Activated CD8-positive, alpha-beta T cell treated with anti-CD3 and anti-CD28 coated beads for 36 hours (primary cell): ENCODE measurements at places on chromosomes 2 and 18. TPM values are rescaled to one million over a fixed set of nuclear protein-coding genes. Genes with fewer than 3 reads are reported as not detected.

- no peaks in the 10 kb centered on the region for H3K27me3 ChIP-seq
- H3K36me3 ChIP-seq = no peaks in the 10 kb centered on the region
- H3K27ac ChIP-seq = no peak overlapping the region
- H3K4me1 ChIP-seq = no peaks in the 10 kb centered on the region
These were observed 217.7 kb upstream of the SLC35G4 start for GRCh38 chr18:11391661-11392060.

DNA sequence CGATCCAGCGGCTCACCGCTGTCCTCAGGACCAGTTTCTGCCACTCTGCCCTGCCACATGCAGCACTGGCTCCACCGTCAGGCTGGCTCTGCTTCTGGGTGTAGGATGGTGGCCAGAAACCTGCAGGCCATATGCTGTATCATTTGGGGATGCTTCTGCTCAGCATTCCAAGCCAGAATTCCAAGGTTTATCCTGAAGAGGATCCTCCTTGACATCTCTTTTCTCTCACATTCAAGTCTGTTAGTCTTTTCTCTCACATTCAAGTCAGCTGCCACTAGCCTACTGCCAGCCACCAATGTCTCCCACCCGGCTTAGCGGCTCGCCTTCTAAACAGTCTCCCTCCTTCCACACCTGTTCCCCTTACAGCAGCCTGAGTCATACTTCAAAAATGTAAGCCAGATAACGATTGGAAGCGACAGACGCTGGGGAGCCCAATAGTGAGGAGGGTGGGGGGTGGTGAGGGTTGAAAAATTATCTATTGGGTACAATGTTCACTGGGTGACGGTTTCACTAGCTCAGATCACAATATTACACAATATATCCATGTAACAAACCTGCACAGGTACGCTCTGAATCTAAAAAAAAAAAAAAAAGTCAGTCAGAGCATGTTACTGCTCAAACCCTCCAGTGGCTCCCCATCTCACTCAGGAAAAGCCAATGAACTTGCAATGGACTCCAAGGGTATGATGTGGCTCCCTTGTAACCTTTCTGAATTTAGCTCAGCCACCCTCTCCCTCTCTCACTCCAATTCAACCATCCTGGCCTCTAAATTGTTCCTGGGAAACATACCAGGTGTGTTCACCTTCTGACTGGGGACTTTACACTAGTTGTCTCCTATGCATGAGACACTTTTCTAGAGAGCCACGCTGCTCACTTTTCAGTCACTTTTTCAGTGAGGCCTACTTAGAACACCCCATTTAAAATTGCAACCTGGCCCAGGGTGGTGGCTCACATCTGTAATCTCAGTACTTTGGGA, 38.8 kb upstream of the SP3 start:
- H3K27ac ChIP-seq = no peak overlapping the region
- H3K27me3 ChIP-seq = peaks cover 3% of the 10 kb centered on the region
- no peak for DNase-seq
- no peaks in the 10 kb centered on the region for H3K4me1 ChIP-seq

- no peaks in the 10 kb centered on the region for H3K4me1 ChIP-seq
- no peak for DNase-seq
- no peaks in the 10 kb centered on the region for H3K36me3 ChIP-seq
- no peaks in the 10 kb centered on the region for H3K27me3 ChIP-seq
- no peak overlapping the region for H3K27ac ChIP-seq
These were observed 137.6 kb downstream of the UPP2 start for GRCh38 chr2:158239271-158239670.

- H3K4me1 ChIP-seq = peaks cover 30% of the 10 kb centered on the region
- no peak overlapping the region for H3K4me3 ChIP-seq
- peaks cover 15% of the 10 kb centered on the region for H3K36me3 ChIP-seq
- no peaks in the 10 kb centered on the region for H3K27me3 ChIP-seq
These were observed 32.2 kb downstream of the PLEKHA3 start for GRCh38 chr2:178512484-178512883.

GRCh38 chr18:7822435-7823331, 255.6 kb downstream of the PTPRM start:
- no peak overlapping the region for H3K27ac ChIP-seq
- H3K27me3 ChIP-seq = no peaks in the 10 kb centered on the region
- DNase-seq = no peak
- no peaks in the 10 kb centered on the region for H3K36me3 ChIP-seq
- H3K4me1 ChIP-seq = no peaks in the 10 kb centered on the region

- H3K4me3 ChIP-seq = no peak overlapping the region
- DNase-seq = peak; percentile 82
- H3K4me1 ChIP-seq = peaks cover 24% of the 10 kb centered on the region
- no peaks in the 10 kb centered on the region for H3K36me3 ChIP-seq
- peaks cover 3% of the 10 kb centered on the region for H3K27me3 ChIP-seq
These were observed 13.1 kb downstream of the GNLY start for GRCh38 chr2:85707304-85707703.

DNA sequence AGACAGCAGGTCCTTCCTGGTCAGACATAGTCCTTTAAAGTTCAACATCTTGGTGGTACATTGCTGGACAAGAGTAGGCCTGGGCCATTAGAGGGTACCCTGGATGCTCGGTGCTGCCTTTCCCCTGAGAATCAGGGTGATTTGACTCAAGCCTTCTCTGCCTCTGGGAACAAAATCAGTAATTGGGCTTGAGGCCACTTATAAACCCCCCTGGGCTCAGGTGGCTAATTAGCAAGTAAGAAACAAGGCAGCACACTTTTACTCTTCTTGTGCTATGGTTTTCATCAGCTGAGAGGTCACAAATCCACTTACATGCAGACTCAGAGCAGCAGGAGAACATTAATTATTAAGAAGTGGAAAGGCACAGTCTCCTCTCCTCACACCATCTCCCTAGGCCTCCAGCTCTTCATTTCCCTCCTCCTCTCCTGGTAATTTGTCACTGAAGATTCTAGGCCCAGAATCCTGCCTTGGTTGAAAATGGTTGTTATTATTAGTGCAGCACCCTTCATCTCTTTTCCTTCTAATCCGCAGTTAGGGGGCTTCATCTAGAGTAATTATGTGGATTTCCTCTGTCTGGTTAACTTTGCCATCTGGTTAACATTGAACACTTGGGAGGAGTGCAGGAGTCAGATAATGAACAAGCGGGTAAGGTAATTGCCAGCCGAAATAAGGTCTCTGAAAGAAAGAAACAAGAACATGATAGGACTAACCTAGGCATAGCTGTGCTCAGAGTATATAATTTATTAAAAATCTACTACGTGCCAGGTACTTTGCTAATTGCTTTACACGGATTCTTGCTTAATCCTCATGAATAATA, 29.7 kb upstream of the CASP10 start:
- no peaks in the 10 kb centered on the region for H3K27me3 ChIP-seq
- DNase-seq = no peak
- peaks cover 51% of the 10 kb centered on the region for H3K4me1 ChIP-seq
- peak overlapping the region; percentile 58 for H3K27ac ChIP-seq
- no peak overlapping the region for H3K4me3 ChIP-seq
- H3K36me3 ChIP-seq = peaks cover 80% of the 10 kb centered on the region

DNA sequence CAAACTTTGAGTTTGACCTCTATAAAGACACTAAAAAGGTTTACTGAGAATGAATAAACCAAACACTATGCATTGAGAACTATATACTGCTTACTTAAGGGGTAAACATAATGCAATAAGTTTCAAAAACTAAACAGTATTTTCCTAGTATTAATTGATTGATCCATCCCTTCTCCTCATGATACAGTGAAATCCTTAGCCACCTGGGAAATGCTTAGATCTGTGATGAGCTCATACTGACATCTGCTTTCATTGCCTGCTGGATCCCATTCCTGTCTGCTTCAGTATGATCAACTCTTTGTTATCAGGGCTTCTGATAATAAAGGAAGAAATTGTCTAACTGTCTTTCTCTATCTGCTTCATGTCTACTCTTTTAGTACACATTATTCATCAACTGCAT, 74.9 kb upstream of the UBE2E3 start:
- H3K27ac ChIP-seq = no peak overlapping the region
- H3K36me3 ChIP-seq = no peaks in the 10 kb centered on the region
- peaks cover 4% of the 10 kb centered on the region for H3K27me3 ChIP-seq
- DNase-seq = no peak

- peaks cover 2% of the 10 kb centered on the region for H3K36me3 ChIP-seq
- peak overlapping the region; percentile 98 for H3K27ac ChIP-seq
- H3K27me3 ChIP-seq = no peaks in the 10 kb centered on the region
- peak; percentile 78 for DNase-seq
- H3K4me3 ChIP-seq = peak overlapping the region; percentile 85
These were observed 41.0 kb upstream of the MGAT4A start for GRCh38 chr2:98771721-98772524.

DNA sequence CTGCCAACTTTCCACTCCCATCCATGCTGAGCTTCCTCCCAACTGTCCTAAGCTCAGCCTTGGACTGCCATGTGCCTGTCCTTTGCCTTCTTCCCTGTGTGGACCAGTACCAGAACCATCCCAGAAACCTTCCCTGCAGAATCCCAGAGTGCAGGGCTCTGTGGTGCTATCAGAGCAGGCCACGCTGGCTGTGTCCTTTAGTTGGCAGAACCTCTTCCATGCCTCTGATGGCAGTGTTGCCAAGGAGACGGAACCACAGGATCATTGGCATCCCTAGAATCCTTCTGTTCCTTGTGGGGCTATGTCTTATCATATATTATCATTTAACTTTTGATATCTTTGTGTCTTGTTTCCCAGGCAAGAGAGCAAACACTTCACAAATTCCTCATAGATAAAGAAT, 73.0 kb upstream of the NOSTRIN start:
- H3K27ac ChIP-seq = no peak overlapping the region
- no peak for DNase-seq
- peaks cover 2% of the 10 kb centered on the region for H3K36me3 ChIP-seq
- no peaks in the 10 kb centered on the region for H3K27me3 ChIP-seq
- peaks cover 4% of the 10 kb centered on the region for H3K4me1 ChIP-seq
- H3K4me3 ChIP-seq = no peak overlapping the region

DNA sequence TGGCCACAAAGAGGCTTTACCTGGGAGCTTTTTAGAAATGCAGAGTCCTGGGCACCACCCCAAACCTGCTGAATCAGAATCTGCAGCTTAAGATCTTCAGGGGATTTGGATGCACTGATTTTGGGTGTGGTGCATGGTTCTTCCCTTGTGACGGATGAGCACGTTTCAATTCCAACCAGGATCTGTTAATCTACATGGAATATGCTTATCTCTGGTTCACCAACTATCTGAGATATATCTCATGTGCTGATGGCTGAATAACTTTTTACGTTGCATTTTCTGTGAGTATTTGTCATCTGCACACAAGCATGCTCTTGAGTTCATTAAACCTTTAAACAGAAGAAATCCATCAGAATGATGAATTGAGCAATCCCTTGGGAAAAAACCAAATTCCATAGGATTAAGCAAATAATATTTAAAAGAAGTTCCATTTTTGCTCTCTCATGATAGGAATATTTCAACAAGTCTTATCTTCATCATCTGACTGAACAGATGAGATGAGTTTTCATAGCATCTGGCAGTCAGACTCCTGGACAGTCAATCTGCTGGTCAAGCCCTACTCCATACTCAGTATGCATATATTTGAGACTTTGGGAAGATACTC, 120.6 kb downstream of the PLB1 start:
- H3K27me3 ChIP-seq = no peaks in the 10 kb centered on the region
- H3K4me3 ChIP-seq = no peak overlapping the region
- no peaks in the 10 kb centered on the region for H3K36me3 ChIP-seq

GRCh38 chr2:203237346-203238238, 1.2 kb upstream of the CYP20A1 start:
- peaks cover 17% of the 10 kb centered on the region for H3K36me3 ChIP-seq
- H3K27ac ChIP-seq = peak overlapping the region; percentile 98
- DNase-seq = no peak

DNA sequence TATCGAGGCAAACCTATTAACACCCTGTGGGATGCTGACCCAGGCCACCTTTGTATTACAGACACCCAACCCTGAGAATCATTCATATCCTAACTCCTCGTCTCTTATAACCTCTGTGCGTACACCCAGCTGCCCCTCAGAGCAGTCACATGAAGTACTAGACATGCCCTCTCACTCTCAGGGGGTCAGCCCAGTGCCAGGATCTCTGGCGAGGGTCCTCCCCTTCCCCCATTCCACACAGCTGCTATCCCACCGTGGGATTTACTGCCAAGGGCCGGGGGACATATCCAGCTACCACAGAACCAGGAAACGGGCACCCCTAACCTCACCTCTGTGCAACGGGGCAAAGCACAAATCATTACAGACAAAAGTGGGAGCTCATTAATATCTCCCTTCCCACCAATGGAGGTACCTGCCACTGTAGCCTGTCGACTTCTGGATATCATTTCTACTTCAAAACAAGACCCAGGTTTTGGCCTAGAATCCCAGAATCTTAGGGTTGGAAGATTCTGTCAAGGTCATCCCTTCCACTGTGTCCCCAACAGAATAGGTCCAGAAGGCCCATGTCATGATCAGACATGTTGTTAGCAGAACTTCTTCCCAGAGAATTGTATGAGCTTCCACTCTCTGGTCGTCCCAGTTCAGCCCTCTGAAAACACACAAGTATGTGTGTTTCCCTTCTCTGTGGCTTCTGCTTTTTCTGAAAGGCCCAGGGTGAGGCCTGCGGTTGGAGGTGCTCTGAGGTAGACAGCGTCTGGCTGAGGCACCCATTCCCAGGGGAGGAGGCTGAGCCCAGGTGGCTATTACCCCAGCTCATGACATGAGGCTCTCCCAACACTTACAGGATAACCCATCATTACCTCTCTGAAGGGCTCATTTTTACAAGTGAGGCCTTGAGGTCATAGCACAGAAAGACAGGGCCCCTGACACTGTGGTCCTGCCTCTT, 1.7 kb downstream of the TMBIM1 start:
- H3K27ac ChIP-seq = peak overlapping the region; percentile 92
- peak overlapping the region; percentile 88 for H3K4me3 ChIP-seq
- H3K36me3 ChIP-seq = peaks cover 13% of the 10 kb centered on the region
- peak; percentile 60 for DNase-seq
- no peaks in the 10 kb centered on the region for H3K27me3 ChIP-seq

- no peaks in the 10 kb centered on the region for H3K36me3 ChIP-seq
- H3K4me3 ChIP-seq = no peak overlapping the region
- no peaks in the 10 kb centered on the region for H3K4me1 ChIP-seq
- H3K27ac ChIP-seq = no peak overlapping the region
These were observed 19.0 kb upstream of the FAM178B start for GRCh38 chr2:97005353-97005752.

GRCh38 chr2:142954493-142954892, 77.0 kb downstream of the KYNU start:
- no peak for DNase-seq
- no peak overlapping the region for H3K4me3 ChIP-seq
- H3K4me1 ChIP-seq = no peaks in the 10 kb centered on the region
- H3K27ac ChIP-seq = no peak overlapping the region
- H3K27me3 ChIP-seq = peaks cover 6% of the 10 kb centered on the region
- H3K36me3 ChIP-seq = no peaks in the 10 kb centered on the region

DNA sequence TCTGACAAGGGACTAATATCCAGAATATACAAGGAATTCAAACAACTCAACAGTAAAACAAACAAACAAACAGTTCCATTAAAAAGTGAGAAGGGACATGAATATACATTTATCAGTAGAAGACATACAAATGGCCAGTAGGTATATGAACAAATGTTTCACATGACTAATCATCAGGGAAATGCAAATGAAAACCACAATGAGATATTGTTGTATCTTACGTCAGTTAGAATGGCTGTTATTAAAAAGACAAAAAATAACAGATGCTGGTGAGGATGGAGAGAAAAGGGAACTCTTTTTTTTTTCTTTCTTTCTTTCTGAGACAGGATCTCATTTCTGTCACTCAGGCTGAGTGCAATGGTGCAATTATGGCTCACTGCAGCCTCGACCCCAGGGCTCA, 175.5 kb downstream of the CAMKMT start:
- H3K4me1 ChIP-seq = peaks cover 2% of the 10 kb centered on the region
- no peak overlapping the region for H3K27ac ChIP-seq
- no peak overlapping the region for H3K4me3 ChIP-seq
- no peaks in the 10 kb centered on the region for H3K27me3 ChIP-seq

RAB31 gene
- 0.76 TPM for total RNA-seq

MPP4 gene
- total RNA-seq = not detected

HK2 gene
- 124 TPM for total RNA-seq

ATP6V1C2 gene
- total RNA-seq = not detected
